SK-N-SH (cell line): ENCODE measurements at places on chromosomes 13 and 19.

DNA sequence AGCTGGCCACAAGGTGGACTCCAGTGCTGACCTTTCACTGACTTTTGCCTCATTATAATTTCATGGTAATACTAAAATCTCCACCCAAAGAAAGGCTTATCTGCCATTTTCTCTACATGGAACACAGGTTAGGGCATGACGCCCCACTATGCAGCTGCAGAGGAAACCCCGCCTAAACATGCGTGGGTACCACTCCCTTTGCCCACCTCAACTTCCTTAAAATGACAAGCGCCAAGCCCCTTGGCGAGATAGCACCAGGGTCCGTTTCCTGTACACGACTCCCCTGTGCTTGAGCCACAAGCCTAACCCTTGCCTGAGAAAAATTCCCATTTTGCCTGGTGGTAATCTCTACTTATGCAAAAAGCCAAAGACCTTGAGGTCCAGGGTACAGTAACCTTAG lies 36.0 kb upstream of the PABPC3 start:
- no peak for DNase-seq

DNA sequence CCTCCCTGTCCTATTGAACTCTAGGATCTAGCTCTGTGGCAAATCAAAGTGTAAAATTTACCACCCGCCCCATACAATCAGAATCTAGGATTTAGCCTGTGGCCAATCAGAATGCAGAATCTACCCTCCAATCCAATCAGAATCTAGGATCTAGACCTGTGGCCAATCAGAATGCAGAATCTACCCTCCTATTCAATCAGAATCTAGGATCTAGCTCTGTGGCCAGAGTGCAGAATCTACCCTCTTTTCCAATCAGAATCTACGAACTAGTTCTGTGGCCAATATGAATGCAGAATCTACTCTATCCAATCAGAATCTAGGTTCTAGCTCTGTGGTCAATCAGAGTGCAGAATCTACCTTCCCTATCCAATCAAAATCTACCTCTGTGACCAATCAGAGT lies 25.8 kb downstream of the PRKD2 start:
- peak; percentile 24 for DNase-seq

DNA sequence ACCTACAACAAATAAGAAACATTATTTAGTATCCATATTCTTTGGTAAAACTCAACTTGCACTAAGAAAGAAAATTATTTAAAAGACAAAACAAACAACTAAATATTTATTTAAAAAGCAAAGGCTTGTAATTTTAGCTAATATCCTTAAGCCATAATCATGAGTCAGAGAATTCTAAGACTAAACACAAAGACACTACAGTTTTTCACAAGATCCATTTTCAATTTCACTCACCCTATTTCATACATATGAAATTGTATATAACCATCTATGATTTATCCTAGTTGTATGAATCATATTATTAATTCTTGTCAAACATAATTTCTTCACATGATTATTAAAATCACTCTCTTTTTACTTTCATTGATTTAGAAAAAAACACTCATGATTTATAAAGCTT lies 64.3 kb downstream of the MICU2 start:
- DNase-seq: no peak

DNA sequence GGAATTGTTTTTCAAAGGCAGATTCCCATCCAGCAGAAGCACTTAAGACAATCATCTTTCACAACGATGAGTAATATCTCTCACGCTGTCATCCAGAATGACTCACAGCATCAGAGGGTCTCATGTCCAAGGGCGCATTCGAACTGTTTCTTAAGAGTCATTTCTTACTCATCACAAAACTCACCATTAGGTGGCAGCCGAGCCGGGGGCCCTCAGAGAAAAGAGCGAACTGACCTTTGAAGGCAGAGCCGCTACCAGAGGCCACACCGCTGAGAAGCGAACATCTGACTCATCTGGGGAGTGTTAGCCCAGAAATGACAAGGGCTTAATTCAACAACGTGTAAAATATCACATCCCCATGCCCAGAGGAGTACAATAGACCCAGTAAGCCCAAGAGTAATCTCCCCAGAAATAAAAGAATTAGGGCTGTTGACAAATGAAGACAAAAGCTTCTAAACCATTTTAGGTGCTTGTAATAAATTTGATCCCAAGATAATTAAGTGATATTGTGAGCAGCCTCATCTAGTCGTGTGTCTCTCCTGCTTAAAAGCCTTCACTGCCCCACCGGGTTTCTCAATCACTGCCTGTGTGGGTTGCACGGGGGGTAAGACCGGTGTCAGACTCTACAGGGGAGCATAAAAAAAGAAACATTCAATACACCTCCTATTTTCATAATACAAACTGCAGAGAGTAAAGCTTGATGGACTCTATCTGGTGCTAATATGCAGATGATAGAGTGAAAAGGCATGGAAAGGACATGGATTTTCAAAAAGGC lies 96.2 kb downstream of the CYSLTR2 start:
- DNase-seq: peak; percentile 35

DNA sequence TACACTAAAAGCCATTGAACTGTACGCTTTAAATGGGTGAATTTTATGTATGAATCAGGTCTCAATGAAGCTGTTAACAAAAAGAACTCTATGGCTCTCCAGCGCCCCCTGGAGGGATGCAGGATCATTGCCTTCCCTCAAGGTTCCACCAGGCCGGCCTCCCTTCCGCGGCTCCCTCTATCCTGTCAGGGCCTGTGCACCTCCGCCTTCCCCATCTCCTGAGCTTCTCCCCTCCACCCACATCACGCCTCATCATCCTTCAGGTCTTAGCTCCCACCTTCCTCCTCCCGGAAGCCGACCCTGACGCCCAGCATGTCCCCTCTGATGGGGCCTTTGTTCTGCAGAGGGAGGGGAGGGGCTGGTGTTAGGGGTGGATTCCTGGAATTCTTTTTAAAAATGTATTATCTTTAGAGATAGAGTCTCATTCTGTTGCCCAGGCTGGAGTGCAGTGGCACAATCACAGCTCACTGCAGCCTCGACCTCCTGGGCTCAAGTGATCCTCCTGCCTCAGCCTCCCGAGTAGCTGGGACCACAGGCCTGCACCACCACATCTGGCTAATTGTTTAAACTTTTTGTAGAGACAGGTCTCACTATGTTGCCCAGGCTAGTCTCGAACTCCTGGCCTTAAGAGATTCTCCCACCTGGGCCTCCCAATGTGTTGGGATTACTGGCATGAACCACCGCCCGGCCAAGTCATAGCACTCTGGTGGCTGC lies 27.7 kb downstream of the MEIS3 start:
- DNase-seq: peak; percentile 82

DNA sequence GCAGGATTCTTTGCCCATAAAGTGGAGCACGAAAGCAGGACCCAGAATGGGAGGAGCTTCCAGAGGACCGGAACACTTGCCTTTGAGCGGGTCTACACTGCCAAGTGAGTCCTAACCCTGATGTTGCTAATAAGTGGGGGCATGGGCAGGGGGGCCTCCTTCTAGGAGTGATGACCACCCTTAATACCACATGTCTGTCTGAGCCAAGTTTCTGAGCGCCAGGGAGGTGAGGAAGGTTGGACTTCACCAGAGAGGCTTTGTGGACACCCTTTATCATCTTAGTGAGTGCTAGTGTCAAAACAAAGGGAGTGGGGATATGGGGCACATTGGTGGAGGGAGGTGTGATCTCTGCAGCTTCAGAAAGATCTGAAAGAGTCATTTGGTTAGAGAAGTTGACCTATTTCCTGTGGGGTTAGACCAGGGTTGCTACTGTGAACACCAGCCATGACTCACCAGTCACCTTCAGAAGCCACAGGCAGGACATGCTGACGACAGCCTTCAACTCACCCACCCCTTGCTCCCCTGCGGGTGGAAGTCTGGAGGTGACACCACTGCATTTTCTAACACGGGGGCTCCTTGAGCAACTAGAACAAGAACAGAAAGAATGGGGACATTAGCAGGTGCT lies 8.8 kb downstream of the ALOX5AP start:
- DNase-seq: no peak

DNA sequence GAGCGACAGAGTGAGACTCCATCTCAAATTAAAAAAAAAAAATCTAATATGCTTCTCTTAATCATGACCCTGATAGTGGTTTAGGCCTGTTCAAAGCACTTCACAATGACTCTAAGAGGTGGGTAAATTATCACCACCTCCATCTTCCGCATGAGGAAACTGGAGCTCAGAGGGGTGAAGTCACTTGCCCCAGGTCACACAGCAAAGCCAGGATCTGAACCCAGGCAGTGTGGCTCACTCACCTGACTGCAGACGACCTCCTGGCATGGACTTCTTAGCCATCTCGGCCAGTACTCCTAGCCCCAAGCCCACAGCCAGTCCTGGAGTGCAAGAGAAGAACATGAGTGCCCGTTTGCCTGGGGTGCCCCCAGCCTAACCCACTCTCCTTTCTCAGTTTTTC lies 6.9 kb downstream of the COQ8B start:
- no peak for DNase-seq

- DNase-seq: peak; percentile 78
Measured at GRCh38 chr19:3606174-3606689, 443 bp downstream of the TBXA2R start.
